ENCODE measurements at places on chromosomes 4 and X.

DNA sequence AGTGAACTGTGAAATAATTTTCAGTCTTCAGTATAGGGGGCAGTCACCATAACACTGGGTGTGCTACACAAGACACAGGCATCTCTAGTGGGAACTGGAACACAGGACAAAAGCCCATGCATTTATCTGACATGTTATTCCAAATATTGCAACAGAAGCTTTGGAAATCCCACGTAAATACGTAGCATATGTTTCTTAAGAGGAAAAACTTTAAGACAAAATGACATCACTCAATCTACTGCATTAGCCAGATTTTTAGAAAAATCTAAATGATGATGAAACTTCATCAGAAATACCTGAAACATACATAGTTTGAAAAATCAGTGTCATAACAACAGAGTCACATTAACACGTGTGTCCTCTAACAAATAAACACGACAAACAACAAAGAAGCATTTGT lies 14.5 kb downstream of the SHISA3 start:
- no peak for DNase-seq

- DNase-seq = no peak
Measured at GRCh38 chr4:6991249-6991648, 51.9 kb upstream of the TADA2B start.

DNA sequence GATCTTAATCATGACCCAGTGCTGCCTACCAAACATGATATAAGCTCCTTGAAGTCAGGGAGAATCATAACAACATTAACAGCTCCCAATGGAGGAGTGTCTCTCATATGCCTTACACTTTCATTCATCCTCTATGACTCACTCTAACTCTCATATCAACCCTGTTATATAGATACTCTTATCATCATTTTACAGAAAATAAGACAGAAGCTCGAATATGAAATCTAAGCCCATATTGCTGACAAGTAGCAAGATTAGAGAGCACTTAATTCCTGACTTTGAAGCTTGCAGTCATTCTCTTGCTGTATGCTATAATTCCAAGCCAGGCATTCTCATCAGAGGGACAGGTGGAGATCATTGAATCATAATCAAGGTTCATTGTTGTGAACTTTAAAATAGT lies 476.7 kb upstream of the ATOH1 start:
- no peak for DNase-seq

DNA sequence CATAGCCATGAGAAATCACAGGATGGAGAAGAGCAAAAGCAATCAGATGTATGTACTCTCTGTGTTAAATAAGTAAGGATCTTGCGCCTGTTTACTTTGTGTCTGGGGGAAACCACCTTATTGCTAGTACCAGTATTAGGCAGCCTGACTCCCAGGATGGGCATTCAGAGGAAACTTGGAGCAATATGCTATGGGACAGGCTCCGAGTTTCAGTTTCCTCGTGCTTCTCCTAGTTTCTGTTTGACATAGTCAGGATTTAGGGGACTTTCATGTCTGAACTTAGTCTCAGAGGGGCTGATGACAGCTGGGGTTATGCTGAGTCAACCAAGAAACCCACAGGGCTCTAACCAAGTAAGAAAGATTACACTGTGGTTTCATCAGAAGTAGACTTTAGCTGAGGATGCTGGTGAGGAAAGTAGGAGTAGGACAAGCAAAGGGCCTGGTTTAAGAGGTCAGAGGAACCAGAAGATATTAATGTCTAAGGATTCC lies 13.5 kb downstream of the NSUN7 start:
- no peak for DNase-seq

GRCh38 chr4:3427134-3427476 lies 14.7 kb upstream of the HGFAC start:
- DNase-seq = no peak

GRCh38 chr4:147933316-147933715 lies 201.4 kb downstream of the ARHGAP10 start:
- no peak for DNase-seq

DNA sequence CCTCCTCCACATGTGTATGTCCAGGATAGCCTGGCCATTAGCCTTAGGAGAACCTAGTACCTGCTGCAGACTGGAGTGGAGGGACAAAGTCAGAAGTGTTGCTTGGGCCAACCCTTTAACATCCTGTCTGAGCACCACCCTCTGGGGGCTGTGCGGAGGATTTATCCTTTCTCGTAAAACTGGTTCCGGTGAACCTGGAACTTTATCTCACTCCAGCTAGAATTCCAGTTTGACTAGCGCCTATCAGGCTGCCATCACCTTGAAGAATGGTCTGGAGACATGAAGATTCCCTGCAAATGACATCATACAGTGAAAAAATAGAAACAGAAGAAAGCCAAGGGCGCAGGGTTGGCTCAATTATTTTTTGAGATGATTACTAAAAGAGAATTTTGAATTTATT lies 4.0 kb downstream of the TCEAL8 start:
- no peak for DNase-seq

GRCh38 chr4:182221987-182222386 lies 21.2 kb upstream of the TENM3 start:
- no peak for DNase-seq

GRCh38 chrX:134745636-134746409 lies 87.6 kb upstream of the PLAC1 start:
- DNase-seq = no peak

DNA sequence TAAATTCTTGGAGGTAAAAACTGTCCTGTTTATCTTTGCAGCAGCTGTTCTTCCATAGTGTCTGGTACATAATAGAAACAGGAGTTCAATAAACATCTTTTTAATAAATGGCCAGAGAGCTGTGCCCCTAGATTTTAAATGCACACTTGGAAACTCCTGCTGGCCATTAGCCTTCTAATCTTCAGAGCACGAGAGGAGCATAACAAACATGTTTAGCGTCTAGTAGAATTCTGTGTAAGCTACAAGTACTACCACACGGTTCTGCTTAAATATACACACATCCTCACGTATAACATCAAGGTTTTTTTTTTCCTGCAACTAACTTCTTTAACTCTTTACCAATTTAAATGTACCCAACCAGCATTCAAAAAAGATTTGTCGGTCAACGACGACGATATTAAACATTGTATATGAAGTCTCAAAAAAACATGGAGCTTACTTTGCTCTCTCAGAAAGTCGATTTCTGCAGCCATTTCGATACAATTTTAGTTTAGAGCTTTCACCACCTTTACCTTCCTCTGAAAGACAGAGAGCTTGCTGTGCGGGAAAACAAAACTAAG lies 628 bp downstream of the SCLT1 start:
- DNase-seq = no peak

DNA sequence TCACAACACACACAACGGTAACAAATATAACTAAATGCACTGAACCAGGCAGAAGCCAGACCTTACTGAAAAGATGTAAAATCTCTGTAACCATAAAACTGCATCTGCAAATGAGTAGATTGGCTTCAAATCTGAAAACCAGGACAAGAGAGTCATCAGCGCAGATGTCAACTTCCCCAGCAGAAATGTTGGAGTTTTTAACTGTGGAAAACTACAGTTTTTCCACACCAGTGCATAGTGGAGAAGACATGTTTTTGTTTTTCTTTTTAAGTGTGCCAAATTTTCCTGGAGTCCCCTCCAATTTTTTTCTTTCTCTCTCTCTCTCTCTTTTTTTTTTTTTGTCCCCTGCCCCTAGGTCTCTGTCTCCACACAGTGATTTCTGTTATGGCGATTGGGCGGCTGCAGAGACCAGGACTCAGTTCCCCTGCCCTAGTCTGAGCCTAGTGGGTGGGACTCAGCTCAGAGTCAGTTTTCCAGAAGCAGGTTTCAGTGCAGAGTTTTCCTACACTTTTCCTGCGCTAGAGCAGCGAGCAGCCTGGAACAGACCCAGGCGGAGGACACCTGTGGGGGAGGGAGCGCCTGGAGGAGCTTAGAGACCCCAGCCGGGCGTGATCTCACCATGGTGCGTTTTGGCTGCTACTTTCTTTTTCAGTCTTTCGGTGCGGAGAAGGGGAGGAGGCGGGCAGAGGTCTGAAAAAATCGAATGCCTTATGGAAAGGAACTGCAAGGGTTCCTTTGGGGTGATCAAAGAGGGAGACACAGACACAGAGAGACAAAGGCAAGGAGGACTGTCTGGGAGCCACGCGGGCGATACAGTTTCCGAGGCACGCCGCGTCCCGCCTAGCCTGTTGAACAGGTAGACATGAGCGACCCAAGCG lies at the start of gene GUCY1A1:
TSS of gene GUCY1A1 (plus strand) at position 505 of the 878 bp plus-strand sequence. CDS start 30,020 bp downstream, outside the sequence.
- DNase-seq = peak; percentile 28

- DNase-seq = peak; percentile 22
Measured at GRCh38 chrX:134718105-134718965, 60.1 kb upstream of the PLAC1 start.

DNA sequence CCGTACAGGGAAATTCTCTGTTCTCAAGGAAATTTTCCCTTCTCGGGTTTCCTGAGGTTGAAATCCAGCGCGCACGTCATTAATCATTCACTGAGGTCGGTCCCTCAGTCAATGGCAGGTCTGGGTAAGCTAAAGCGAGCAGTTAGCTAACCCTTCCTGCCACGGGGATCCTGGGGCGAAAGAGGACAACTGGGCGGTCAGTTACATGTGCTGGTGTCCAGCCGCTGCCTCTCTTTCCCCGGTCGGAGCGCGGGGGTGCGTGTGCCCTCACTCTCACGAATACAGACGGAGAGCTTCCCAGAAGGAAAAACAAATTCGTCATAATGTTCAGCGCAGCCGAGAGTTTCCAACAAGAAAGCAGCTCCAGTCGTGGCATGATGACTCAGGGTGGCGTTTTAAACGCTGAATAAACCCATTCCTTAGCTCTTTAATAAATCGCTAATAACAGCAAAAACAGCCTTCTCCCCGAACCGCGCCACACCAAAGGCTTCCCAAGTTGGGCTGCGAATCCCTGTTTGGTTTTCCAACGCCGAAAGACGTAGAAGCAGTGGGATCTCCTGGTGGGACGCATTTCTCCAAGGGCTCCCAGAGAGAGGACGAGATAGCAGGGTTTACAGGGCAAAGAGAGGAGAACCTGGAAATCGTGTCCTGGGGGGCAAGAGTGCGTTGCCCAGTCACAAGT lies 752 bp upstream of the FGF5 start:
- DNase-seq = no peak

DNA sequence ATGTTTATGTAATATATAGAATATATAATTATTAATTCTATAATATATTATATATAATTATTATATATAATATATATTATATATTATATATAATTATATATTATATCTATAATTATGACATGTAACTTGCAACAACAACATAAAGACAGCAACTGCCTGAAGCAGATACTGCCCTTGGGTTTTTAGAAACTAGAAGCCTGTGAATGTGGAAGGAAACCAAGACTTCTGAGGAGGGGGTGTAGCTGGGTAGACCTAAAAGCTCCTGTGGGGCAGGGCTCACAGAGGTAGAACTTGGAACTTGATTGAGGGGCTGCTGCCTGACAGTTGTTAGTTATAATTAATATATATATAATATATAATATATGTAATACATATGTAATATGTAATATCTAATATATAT lies 167.2 kb upstream of the SLIT2 start:
- no peak for DNase-seq

DNA sequence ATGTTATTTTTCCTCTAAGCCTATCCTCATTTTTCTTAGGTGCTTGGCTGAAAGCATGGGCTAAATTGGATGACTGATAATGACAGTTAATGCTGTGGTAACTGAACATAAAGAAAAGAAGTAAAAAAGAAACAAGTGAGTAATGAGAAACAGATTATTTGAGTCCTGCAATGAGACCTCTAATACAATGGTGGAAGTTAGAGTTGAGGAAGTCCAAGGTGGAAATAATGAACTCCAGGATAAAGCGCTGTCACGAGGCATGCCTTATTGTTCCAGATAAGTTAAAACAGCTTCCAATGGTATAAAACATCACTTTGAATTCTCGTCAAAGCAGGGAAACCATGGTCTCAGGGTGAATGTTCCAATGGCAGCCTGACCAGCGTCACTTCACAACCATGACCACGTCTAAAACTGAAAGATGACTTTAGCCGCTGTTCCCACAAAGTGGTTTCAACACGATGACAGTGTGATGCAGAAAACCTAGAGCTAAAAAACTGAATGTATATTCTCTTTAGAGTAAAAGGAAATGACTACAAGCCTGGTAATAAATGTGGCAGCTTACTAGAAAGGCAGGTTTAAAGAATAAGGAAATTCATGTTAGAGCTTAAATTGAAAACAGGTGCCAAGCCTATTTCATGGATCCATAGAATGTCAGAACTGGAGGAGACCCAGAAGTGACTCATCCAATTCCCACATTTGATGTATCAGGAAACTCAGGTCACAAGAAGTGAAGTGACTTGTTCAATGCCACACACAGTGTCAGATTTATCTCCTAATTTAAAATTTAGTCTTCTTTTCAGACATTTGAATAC lies 202.6 kb upstream of the GYPA start:
- DNase-seq = no peak

DNA sequence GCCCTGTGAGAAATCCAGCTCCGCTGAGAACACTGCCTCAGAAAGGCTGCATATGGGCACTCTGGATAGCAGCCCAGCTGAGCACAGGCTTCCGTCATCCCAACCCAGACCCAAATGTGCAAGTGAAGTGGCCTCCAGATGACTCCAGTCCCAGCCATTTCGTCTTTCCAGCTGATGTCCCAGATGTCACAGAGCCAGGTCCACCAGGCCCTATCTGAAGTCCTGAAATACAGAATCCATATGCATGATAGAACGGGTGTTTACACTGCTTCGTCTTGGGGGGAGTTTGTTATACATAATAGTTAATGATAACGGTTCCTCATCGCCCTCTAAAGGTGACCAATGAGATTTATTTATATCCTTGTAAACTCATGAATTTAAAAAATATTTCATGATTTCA lies 72.6 kb upstream of the TRIM2 start:
- DNase-seq = no peak

- no peak for DNase-seq
Measured at GRCh38 chr4:16687845-16688244, 210.6 kb downstream of the LDB2 start.

GRCh38 chr4:128268970-128269369 lies 18.6 kb downstream of the PGRMC2 start:
- DNase-seq = no peak

- DNase-seq = no peak
Measured at GRCh38 chrX:1224954-1225353, 12.5 kb upstream of the CRLF2 start.

- no peak for DNase-seq
Measured at GRCh38 chr4:36332782-36333131, 51.3 kb downstream of the DTHD1 start.

- no peak for DNase-seq
Measured at GRCh38 chr4:42543762-42544161, 113.1 kb downstream of the ATP8A1 start.

GRCh38 chr4:102492531-102493241 lies 8.5 kb upstream of the NFKB1 start:
- DNase-seq = no peak
